Kidney glomerular epithelial cell (primary cell): ENCODE measurements at places on chromosomes 12 and 14.

DNA sequence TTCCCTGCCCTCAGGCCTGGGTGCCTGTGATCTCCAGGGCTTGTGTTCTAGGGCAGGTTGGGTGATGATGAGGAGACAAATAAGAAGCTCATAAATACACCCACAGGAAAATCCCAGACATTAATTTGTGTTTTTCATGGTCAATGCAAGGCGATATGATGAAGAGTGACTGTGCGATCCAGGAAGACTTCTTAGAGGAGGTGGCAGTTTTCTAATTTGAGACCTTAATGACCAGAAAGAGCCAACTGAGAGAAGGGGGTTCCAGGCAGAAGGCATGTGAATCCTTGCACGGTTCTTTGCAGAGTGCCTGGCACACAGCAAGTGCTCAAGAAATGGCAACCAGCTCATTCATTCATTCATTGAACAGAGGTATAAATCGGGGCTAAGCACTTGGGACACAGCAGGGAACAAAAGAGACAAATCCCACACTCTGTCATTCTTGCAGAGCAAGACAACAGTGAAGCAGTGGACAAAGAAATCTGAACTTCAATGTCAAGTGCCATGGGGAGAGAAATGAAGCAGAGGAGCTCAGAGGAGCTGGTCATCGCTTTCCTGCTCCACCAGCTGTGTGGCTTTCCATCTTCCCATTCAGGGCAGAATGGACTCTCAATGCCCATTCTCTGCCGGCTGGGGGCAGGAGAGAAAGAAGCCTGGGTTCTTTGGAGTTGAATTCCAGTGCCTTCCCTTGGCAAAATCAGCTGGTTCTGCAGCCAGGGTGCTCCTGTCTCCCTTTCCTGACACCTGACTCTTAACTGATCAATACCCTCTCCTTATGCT is 128.3 kb downstream of the AACS start:
- no peak for DNase-seq

DNA sequence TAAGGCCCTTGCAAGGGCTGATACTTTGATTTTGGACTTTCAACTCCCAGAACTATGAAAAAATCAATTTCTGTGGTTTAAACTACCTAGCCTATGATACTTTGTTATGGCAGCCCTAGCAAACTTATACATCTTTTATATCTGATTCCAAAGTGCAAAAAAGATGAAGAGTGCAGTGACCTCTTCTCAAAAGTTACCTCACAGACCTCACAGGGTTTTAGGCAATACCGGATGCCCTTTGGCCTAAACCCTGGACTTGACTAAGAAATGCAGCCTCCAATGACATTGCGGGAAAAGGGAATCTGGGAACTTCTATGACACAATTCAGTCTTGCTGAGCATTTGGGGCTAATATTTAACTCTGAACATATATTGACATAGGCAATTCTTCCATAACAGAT is 63.3 kb downstream of the IGF1 start:
- DNase-seq, result no peak

DNA sequence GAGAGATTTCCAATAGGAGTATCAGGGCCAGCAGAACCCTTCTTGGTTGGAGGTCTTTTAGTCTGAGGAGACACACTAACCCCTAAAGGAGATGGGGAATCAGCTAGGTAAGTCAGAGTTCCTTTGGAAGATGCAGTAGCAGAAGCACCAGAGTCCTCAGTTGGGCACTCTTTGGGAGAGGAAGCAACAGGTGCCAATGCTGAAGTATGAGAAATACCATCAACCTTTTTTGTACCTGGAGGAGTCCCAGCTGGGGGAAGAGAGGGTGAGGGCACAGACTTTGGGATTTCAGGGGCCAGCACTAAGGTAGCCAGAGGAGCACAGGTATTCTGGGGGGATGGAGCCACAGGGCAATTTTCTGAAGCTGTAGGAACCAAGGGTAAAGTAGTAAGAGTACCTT is 6.0 kb downstream of the NACA start:
- no peak for DNase-seq

DNA sequence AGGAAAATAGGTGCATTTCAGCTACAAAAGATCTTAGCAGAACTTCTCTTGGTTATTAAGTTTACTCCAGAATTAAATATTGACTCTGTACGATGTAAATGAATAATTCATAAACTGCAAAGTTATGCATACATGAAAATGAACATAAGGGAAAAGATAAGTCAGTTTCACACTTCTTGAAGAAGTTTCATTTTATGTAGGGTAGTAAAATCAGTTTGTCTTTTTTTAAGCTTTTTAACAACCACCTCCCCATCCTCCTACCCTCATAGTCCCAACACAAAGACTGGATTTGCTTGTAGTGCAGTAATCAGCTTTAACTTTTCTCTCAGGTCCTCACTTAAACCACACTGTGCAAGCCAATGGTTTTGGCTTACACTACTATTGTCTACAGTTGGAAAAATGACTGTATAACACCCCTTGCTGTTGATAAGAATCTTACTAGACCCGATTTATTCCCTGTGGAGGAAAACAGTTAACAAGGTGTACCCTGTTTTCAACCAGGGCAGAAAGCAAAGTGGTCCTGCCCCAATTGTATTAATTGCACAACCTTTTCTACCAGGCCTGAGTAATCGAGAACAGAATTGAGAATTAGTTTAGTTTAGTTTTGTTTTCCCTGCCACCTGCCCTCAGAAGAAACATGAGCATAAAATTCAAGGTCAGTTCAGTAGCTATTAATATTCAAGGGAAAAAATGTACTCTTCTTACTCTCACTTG is 44.1 kb downstream of the NIN start:
- DNase-seq, result no peak

DNA sequence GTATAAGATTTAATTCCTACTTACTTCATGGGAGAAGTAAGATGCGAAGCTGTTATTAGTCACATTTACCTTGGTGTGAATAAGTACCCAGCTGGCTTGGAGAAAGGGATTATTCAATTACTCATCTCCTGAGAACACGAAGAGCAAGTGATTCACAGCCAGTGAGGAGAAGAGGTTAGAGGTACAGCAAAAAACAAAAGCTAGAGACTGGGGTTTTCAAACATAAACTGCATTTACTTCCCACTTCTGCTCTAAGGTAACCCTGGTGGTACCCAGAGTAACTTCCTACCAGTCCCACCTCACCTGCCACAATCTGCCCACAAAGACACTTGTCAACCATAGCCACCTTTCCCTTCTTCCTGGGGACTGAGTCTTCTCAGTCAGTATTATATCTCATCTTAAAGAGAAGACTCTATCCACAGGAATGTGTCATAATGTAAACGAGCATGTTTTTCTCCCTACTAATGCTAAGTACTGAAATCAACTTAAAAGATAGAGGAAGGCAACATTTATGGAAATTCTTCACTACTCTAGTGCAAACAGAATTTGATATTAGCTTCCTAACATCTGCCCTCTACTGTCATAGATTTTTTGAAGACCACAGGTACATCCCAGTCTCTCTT is 6.0 kb upstream of the IL22 start:
- DNase-seq, result peak; percentile 89

- no peak for DNase-seq
These were observed 35.0 kb downstream of the GNPTAB start for GRCh38 chr12:101795786-101796185.

GRCh38 chr12:7833831-7834230 is 38.9 kb downstream of the SLC2A14 start:
- no peak for DNase-seq

DNA sequence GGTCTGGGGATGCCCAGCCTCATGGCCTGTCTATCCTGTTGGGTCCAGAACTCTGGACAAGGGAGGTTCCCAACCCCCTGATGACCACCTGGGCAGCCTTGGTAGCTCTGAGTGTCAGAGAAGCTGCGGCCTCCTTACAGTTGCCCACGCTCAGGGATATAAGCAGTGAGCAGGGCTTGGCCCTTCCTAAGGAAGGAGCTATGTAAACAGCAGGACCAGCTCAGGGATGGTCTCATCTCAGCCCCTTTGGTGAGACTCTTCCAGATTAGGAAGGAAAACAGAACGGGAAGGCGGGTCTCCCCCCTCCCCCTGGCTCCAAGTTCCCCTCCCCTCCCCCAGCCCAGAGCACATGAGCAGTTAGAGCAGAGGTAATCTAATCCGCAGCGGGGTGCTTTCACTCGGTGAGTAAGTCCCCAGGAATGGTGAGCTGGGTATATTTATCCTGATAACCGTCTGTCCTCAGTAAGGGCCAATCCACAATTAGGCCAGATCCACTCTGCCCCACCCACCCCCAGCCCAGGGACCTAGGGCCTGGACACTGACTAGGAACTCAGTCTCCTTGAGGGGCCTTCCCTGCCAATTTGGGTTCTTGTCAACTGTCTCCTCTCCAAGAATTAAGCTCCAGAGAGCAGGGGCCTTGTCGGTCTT is 29.5 kb upstream of the RPLP0 start:
- DNase-seq, result peak; percentile 81

DNA sequence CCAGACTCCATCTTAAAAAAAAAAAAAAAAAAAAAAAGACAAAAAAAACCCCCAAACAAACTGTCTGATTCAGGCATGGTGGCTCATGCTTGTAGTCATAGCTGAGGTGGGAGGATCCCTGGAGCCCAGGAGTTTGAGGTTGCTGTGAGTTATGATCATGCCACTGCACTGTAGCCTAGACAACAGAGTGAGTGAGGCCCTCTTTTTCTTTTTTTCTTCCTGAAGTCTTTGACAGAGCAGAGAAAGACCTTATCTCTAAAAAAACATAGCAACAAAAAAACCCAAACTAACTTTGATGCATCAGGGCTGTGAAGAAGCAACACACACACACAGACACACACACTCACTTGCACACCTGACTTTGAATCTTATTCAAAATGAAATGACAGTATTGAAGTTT is 7.7 kb upstream of the AMN1 start:
- peak; percentile 84 for DNase-seq

DNA sequence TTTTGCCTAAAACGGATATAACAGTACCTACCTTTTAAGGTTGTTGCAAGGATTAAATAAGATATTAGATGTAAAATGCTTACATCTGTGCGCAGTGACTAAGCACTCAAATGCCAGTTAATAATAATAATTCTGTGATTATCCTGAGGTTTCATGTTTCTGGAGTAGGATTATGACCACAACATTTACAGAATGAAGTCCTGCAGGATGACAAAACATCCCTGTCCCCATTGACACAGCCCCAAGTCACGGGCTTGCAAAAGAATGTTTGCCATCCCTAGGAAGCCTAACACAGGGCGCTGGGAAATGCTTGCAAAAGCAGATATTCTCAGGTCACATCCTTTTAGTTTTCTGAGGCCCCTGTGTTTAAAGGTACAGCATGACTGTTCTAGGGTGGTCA is 20.1 kb downstream of the SUSD6 start:
- no peak for DNase-seq

DNA sequence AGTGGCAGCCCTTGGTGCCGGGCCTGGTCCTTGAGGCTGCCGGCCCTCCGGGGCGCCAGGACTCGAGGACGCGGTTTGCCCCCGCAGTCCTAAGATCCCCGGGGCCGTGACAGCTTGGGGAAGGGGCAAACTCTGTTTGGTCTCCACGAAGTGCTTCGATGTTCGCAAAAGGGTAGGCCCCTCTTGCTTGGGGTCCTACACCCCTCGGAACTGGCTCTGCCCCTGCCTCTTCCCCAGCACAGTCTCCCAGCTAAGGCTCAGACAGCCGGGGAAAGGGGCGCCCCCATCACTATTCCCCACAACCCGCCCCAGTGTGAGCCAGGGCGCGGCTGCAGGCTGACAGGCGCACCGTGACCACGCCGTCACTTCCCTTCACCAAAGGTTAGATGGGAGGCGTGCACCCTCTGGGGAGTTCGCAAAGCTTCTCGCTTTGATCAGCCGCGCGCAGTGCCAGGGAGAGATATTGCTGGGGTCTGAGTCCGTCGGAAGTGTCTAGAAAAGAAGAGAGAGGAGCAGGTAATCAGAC is 7.2 kb upstream of the OTX2 start:
- DNase-seq, result no peak

- DNase-seq, result peak; percentile 91
These were observed 6.5 kb downstream of the LAG3 start for GRCh38 chr12:6778574-6779550.

GRCh38 chr14:66104486-66104885 is 381.7 kb upstream of the CCDC196 start:
- no peak for DNase-seq

DNA sequence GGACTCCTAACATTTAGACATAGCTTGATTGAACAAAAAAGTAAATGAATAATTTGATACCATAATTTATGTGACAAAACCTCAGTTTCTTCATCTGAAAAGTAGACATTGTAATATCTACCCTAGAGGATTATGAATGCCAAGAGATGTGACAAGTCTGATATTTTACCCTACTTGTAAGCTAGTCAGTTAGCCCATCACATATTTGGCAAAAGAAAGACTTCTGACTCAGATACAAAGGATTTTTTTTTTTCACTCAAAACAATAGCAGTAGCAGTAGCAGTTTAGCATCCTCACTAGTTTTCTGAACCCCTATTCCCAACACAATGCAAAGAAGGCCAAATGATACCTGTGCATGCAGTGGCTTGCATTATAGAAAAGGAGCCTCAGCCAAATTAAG is 377.3 kb upstream of the E2F7 start:
- DNase-seq, result no peak

DNA sequence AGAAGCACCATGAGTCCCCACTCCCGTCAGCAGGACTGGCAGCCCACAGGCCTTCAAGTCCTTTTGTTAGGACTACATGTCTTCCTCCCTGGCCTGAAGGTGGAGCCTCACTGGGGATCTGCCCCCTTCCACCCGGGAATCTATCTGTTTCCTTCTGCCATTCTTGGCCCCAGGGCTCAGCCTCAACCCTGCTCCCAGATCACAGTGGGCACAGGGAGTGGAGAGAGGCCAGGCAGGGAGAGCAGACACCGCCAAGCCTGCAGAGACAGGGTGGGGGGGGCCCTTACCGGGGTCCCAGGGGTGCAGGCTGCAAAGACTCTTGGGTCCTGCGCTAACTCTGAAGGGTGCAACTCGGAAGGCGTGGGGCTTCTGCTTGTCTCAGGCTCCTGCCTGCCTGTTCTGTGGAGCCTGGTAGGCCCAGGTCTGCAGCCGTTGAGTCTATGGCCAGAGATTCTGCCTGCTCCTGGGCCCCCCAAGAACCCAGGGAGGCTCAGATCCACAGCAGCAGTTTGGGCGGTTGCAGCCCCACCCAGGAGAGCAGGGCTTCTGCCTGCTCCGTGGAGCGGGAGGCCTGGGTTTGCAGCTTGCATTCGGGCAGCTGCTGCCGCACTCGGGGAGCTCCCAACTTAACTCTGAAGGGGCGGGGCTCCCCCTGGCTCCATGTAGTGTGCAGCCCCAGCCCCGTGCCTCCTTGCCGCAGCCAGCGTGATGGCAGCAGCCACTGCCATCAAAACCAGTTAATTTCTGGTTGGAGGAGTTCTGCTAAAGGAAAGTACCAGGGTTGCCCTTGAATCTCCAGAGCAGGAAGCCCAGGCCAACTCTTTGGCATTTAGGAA is 21.7 kb upstream of the PLBD1 start:
- DNase-seq, result no peak

GRCh38 chr12:120703311-120703942 is 6.8 kb upstream of the UNC119B start:
- no peak for DNase-seq

- peak; percentile 73 for DNase-seq
These were observed 4.6 kb upstream of the SAMD4A start for GRCh38 chr14:54562334-54562733.

- peak; percentile 29 for DNase-seq
These were observed 15.7 kb downstream of the TBX3 start for GRCh38 chr12:114668151-114668885.

GRCh38 chr14:105931808-105932483 is 405.6 kb downstream of the TMEM121 start:
- no peak for DNase-seq

- no peak for DNase-seq
These were observed 94.1 kb downstream of the GCH1 start for GRCh38 chr14:54808326-54809161.
